Endodermal cell (in vitro differentiated cells): ENCODE measurements at places on chromosomes 13 and 19.

DNA sequence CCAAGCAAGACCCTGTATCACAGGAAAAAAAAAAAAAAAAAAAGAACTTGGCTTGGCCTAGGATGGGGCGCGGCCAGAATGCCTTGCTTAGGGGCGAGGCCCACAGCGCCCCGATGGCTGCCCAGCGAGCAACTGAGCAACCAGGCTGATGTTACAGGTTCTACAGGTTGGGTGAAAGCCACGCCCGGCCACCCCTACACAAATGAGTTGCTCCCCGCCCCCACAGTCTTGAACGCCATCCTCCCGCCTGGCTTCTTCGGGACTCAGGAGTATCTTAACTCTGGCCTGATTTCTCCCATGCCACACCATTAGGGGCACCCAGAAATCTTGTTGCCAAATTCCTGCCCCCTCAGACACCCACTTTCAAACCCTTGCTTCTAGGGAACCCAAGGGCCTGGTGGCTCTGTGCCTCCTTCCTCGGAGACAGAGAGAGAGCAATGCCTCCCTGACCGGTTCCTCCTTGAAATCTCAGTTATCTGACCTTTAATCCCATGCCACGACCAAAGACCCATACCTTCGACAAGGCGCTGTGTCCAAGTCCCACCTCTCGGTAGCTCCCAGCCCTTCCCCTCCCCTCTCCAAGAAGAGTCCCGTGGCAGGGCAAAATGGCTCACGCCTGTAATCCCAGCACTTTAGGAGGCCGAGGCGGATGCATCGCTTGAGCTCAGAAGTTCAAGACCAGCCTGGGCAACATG lies 1.1 kb upstream of the CBLC start:
- no peak for DNase-seq

DNA sequence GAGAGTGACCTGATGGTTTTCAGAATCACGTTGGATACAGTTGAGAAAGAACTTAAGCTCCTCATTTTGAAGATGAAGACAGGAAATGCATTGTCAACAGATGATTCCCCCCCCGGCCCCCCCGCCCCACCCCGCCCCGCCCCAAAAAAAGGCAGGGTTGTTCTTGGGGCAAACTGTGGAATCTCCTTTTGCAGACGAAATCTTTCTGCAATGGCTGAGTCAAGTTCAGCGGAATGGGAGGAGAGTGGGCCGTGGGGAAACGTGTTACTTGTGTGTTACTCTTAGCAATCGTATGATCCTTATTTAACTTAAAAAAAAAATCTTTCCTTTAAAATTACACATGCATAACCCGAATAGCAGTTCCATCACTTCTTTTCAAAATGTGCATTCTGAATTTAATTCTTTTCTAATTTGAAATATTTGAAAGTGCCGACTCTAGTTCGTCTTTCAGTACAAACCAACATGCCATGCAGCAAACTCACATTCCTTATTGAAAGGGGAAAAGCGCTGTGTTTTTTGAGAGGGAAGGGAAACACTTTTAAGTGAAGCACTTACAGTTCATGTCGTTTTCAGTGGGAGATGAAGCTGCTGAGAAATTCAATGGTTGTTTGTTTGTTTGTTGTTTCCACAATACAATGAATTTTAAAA lies 348.5 kb upstream of the ARGLU1 start:
- no peak for DNase-seq

GRCh38 chr13:77521595-77522367 lies 13.7 kb upstream of the SCEL start:
- DNase-seq = peak; percentile 89

DNA sequence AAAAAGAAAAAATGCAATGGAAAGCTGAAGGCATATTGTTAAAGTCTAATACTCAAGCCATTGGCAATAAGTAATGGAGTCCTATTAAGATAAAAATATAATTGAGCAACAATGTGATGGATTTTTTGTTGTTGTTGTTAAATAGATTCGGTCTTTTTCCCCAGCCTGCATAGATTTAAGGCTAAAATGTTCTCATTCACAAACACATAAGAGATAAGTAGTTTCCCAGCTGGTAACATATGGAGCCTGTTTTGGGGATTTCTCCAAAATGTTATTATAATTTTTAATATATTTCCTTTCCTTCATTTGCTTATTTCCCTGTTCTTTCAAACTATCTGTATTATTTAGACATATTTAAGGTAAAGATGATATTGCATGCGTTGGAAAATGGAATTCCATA lies 1149.1 kb upstream of the PRR20A start:
- DNase-seq = no peak

- DNase-seq = no peak
Measured at GRCh38 chr13:39297664-39298171, 259.5 kb downstream of the NHLRC3 start.

- DNase-seq = no peak
Measured at GRCh38 chr13:73210218-73210883, 151.5 kb downstream of the KLF5 start.

DNA sequence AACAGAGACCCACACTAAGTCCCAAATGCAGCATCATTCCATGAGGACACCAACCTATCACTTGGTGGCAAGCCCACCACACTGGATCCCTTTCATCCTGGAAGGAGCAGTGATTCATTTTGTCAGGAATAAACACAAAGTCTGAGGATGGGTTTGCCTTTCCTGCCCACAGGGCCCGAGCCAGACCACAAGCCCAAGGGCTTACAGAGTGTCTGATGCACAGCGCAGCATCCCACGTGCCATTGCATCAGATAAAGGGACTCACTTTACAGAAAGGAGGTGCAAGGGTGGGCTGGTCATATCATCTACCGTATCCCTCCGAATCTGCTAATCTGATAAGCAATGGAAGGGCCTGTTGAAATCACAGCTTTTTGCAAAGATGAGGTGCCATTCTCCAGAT lies 12.2 kb upstream of the KCTD15 start:
- DNase-seq = no peak

DNA sequence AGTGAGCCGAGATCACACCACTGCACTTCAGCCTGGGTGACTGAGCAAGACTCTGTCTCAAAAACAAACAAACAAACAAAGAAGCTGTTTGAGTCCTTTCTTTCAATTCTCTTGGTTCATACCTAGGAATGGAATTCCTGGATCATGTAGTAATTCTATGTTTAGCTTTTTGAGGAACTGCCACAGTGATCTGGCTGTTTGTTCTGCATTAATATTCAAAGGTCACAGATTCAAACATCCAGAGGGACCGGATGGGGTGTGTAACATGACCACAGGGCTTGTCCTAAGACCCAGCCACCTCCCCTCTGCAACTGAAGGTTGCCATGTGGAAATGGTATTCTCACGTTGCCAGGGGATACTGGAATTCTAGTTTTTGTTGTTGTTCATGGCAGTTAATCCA lies 10.2 kb downstream of the COLGALT1 start:
- no peak for DNase-seq

- peak; percentile 79 for DNase-seq
Measured at GRCh38 chr13:36919171-36919832, 736 bp downstream of the SMAD9 start.

- DNase-seq = no peak
Measured at GRCh38 chr13:24734950-24735349, 29.0 kb upstream of the RNF17 start.

DNA sequence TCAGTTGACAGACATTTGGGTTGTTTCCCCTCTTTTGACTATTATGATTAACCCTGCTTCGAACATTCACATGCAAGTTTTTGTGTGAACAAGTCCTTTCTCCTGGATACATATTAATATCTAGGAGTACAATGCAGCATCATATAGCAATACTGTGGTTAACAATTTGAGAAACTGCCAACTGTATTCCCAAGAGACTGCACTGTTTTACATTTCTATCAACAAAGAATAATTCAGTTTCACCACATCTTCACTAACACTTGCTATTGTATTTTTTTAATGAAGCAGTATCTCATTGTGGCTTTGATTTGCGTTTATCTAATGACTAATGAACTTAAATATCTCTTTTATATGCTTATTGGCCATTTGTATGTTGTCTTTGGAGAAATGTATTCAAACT lies 184.6 kb upstream of the NBEA start:
- no peak for DNase-seq

GRCh38 chr13:75754936-75755335 lies 118.8 kb downstream of the LMO7 start:
- no peak for DNase-seq

GRCh38 chr13:51241720-51242119 lies 19.5 kb downstream of the FAM124A start:
- peak; percentile 21 for DNase-seq

DNA sequence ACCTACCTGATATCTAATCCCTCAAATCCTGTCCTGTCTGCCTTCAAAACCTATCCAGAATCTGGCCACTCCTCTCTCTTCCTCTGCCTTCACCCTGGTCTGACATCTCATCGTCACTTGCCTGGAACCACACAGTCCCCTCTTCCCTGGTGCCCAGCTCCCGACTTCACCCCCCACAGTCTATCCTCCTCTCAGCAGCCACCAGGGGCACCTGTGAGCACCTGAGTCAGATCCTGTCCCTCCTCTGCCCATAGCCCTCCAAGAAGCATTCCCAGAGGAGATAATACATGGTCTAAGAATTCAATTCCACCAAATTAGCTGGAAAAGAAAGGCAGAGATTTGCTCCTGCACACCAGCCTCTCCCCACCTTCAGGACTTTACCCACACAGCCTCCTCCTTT lies 48.9 kb downstream of the ZNRF4 start:
- DNase-seq = peak; percentile 82

- peak; percentile 98 for DNase-seq
Measured at GRCh38 chr13:33285420-33286124, at the start of gene STARD13. Gene STARD13, minus strand, starts transcription at chr13:33285755. Its CDS starts 117 bp downstream, at chr13:33285638.

DNA sequence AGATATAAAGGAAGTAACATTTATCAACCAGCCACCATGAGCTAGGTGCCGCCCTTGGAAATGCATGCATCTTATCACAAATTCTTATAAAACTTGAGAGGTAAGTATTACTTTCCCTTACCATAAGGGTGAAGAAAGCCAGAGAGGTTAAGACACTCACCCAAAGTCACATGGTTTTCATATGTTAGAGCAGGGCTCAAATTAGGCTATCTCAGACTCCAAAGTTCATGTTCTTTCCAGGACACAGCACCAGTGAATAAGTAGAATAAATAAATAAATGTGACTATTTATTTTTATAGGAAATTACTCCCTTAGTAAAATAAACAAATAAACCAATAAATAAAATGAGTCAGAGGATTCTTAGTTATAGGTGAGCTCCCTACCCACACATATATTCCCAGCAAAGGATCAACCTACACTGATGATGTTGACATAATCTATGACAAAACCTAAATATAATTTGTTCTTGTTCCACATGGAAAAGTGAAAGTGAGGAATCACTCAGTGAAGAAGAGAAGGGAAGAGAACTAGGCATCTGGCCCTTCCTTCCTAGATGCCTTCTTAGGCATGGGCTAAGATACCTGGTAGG lies 27.2 kb downstream of the SPRY2 start:
- no peak for DNase-seq

DNA sequence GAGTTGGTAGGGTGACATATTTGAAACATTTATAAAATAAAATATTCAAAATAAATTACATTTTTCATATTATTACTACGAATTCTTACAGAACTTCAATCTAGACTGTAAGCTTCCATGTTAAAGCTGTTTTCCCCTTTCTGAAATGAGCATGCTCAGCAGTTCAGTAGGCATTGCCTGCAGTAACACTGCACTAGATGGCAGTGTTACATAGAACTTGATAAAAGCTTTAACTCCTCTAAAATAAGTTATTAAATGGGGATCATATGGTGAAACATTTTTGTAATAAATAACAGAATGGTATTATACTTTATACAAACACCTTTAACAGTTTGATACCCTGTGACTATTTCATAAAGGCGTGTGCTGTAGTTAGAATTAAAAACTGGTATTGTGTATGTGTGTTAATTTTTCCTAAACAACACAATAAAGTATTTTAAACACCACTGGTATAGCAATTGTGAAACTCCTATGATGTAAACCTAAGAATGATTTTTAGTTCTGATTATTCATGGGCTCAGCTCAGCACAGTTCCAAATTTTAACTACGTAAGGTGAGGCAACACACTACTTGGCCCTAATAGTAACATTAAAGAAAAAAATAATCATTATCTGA lies 11.6 kb upstream of the GPR18 start:
- no peak for DNase-seq

- no peak for DNase-seq
Measured at GRCh38 chr13:41706152-41706551, 248.8 kb downstream of the RGCC start.

DNA sequence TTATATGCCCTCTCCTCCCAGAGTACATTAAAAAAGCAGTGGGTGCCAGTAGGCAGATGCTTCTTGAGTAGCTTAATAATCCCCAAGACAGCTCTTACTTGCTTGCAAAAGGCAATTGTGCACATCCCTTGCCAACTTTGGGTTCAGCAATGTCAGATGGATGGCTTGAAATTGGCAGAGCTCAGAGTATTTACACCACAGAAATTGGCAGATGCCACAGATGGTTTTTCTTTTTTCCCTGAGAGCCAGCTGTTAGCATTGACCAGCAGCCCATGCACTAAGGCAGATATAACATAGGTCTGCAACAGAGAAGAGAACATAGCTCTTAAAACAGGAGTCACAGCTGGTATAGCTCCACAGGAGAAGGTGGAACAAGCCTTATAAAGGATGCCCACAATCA lies 18.4 kb upstream of the RNASEH2B start:
- no peak for DNase-seq

DNA sequence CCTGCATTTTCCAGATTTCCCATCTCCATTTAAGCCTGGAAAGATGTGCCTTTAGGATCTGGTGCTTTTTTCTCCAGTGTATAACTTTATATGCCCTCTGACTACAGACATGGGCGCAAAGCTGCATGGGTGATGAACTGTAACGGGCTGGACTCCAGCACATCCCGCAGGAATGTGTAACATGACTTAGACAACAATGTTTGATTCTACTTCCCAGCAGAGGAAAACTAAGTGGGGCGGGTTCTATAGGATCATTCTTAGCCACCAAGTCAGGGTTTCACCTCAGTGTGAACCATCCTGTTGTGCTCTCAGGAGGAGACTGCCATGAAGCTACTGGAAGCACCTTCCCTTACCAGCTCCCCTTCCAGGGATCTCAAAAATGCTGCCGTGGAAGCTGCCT lies 93.2 kb upstream of the SERP2 start:
- DNase-seq = no peak

- no peak for DNase-seq
Measured at GRCh38 chr13:87131611-87132010, 539.6 kb upstream of the SLITRK5 start.
